ENCODE measurements at places on chromosomes 12 and 14.

- DNase-seq = no peak
Measured at GRCh38 chr12:53593707-53594106, 32.5 kb downstream of the ATF7 start.

- DNase-seq = no peak
Measured at GRCh38 chr14:76467711-76468155, 91.8 kb downstream of the ESRRB start.

DNA sequence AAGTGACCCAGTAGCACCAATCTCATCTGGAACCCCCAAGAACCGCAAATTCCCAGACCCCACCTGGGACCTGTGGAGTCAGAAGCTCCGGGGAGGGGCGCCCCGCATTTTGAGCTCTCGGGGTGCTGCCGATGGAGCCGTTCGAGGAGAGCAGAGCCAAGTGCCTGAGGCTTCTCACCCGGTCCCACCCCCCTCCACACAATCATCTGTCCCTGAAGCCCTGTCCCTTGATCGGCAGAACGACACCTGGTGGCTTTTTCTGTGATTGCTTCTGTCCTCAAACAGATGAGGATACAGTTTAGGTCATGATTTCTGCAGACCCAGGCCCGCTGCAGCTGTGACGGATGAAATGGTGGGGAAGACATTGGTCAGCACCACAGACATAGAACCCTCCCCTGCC is 74.7 kb downstream of the NOC4L start:
- DNase-seq = peak; percentile 57

DNA sequence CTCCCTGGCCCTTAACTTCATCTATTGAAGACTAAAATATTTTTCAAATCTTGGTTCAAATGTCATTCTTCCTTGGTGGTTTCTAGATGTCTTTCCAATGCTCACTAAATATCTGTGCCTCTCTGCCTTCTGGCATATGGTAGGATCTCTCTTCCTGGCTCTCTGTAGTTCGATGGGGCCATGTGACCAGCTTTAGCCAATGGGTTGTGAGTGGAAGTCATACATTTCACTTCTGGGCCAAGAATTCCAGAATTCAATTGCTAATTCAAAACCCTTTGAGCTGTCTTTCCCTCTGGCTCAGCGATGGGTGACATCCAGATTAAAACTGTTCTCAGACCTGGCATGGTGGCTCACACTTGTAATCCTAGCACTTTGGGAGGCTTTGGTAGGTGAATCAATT is 25.8 kb upstream of the CTDSP2 start:
- no peak for DNase-seq

DNA sequence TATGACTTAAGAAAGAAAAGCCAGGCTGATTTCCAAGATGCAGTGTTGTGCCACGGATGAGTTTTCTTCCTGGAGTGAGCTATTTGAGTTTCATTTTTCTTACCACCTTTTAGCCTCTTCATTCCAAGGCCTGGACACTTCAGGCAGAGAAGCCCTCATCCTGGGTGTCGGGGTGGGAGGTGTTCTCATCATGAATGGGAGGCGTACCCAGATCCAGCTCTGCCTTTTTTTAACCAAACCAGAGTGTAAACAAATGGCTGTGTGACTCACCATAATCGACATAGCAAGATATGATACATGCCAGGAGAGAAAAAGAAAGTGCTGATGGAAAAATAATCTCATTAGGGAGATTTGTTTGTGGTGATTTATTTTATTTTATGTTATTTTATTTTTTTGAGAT is 79.9 kb downstream of the ARF6 start:
- no peak for DNase-seq

DNA sequence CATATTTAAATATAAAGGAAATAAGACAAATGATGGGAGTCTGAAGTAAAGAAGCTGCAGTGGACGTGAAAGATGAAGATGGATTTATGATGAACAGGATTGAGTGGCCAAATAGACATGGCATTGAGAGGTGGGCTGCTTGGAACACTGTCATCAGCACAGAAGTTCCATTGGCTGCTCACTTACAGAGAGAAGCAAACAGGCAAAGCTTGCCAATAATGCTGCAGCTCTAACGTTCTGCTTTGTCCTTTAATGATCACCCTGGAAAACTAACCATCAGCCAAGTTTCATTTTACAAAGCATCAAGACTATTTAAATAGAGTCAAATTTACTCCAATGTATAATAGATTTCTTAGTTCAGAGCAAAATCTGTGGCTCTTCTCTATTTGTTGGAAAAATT is 721.4 kb downstream of the TMTC2 start:
- no peak for DNase-seq

DNA sequence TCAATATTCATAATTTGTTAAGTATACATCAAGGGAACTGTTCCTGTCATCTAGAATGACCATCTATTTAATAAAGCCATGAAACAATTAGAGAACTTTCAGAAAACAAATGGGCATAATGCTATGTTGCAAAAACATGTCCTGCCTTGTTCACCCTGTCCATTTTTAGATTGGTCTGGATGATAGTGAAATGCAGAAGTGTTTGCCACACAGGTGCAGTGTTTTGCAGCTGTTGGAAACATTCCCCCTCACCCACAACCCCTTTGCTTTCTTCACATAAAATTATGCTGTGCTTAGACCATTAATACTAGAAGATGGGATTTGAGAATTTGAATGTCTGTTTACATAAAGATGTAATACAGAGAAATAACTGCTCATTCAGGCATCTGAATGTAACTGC is 36.5 kb downstream of the LEMD3 start:
- DNase-seq = no peak

DNA sequence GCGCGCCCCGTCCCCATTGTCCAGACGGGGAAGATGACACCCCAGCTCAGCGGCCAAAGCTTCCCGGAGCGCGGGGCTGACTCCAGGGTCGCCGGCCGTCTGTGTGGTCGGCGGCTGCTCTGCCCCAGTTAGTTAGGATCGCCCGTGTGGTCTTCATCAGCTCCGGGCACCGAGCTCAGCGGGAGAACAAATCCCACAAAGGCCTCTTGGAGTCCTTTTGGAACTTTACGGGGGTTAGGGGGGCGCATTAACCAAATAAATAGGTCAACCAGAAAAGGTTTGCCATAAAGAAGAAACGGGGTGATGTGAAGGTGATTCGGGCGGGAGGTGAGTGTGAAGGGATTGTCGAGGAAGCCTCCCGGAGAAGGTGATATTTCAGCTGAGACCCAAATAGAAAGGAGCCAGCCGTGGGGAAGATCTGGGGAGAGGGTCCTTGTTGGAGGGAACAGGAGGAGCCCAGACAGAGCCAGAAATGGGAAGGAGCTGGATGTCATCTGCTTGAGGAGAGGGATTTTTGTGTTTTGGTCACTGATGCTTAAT is 697 bp downstream of the ATP6V0A2 start:
- no peak for DNase-seq

- peak; percentile 77 for DNase-seq
Measured at GRCh38 chr12:32024884-32025592, 65.8 kb downstream of the RESF1 start.

GRCh38 chr14:55398679-55399078 is 13.0 kb downstream of the ATG14 start:
- DNase-seq = no peak

GRCh38 chr12:46219132-46219876 is 49.5 kb downstream of the SLC38A1 start:
- DNase-seq = no peak

- no peak for DNase-seq
Measured at GRCh38 chr14:32657081-32657480, 281.6 kb upstream of the NPAS3 start.

GRCh38 chr14:71933001-71933587 is 865 bp downstream of the RGS6 start:
- no peak for DNase-seq

GRCh38 chr12:50776749-50777728 is 13.1 kb downstream of the ATF1 start:
- DNase-seq = no peak

GRCh38 chr12:59627582-59627981 is 31.8 kb downstream of the SLC16A7 start:
- DNase-seq = no peak

DNA sequence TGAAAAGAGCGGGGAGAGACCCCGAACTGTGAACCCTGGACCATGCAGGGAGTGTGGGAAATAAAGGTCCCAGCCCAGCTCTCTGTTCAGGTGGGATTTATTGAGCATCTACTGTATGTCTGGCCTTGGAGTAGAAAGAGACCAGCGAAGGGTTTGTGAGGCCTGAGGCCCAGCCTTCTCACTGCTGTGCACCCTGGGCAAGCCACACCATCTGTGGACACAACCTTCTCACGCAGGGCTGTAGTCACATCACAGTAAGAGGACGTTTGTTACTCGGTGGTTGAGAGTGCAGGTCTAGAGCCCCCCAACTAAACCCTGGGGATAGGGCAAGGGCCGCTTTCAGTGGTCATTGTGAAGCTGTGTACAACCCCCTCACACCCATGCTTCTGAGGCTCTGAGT is 18.2 kb downstream of the FAM222A start:
- DNase-seq = no peak

GRCh38 chr12:12836571-12836970 is 23.4 kb downstream of the DDX47 start:
- no peak for DNase-seq

- DNase-seq = no peak
Measured at GRCh38 chr12:125282921-125283320, 217.7 kb downstream of the AACS start.

DNA sequence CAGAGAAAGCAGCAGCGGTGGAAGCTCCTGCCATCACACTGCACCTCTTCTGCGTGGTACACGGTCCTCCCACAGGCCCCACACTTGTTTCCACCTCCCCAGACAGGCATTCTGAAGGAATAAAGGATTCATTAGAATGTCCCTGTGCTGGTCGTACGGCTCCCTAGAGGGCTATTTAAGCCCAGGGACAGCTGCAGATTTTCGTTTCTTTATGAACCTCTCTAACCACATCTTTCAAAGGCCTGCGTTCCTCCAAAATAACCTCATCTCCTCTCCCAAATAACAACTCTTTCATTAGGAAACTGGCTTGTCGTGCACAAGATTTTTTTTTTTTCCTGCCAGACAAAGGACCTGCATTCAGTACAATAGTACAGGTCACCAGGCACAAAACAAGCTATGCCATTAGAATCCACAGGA is 12.7 kb downstream of the CSRP2 start:
- DNase-seq = no peak

DNA sequence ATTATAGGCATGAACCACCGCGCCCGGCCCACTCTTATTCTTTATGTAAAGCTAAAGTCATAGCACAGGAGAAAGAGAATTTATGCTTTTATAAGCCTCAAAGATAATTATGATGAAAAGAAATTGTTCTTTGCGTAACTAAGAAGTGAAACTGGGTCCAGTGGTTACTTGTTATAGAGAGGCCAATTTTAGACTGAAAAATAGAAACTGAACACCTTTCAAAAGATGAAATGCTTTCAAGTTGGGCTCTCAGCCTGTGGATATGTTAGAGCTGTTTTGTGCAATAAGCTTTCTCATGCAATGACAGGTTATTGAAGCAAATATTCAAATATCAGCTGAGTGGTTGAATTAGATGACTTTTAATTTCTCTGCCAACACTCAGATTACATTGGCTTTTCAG is 7.9 kb downstream of the TMEM253 start:
- no peak for DNase-seq

DNA sequence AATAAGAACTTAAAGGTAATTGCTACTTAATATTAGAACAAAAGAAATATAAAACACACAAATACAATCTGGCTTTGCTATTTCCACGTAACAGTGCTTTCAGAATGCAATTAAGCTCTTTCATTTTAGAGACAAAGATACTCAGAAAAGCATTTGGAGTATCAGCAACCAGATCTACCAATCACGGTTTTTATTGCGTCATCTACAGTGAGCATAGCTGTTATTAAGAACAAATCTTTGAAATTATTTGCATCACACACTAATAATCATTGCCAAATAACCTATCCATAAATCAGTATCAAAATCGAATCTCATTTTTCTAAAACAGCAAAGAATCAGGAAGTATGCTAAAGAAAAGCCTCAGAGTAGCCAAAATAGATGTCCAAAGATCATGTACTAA is 26.9 kb upstream of the GARIN2 start:
- DNase-seq = no peak

DNA sequence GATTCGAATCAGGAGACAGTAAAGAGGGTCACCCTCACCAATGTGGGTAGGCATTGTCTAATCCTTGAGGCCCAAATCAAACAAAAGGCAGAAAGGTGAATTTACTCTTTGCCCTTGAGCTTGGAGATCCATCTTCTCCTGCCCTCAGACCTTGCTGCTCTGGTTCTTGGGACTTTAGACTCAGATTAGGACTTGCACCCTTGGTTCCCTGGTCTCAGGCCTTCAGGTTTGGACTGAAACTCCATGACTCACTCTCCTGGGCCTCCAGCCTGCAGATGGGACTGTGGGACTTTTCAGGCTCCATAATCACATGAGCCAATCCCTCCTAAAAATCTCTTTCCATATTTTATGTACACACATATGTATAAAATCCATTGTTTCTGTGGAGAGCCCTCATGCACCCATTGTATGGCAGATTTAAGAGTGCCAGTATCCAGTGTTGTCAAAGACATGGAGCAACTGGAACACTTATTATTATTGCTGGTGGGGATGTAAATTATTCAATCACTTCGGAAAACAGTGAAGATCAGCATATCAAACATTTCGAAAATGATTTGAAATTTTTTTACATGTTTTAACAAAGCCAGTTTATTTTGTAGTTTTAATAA is 48.7 kb downstream of the EID3 start:
- DNase-seq = no peak

- DNase-seq = no peak
Measured at GRCh38 chr14:83864106-83864505, 1665.8 kb upstream of the FLRT2 start.
